Activated naive CD8-positive, alpha-beta T cell treated with anti-CD3 and anti-CD28 coated beads, Interleukin-2, amount 10 ng/mL, durations not matched to agents 7 days and 5 days (primary cell): ENCODE measurements at places on chromosomes 4 and X.

DNA sequence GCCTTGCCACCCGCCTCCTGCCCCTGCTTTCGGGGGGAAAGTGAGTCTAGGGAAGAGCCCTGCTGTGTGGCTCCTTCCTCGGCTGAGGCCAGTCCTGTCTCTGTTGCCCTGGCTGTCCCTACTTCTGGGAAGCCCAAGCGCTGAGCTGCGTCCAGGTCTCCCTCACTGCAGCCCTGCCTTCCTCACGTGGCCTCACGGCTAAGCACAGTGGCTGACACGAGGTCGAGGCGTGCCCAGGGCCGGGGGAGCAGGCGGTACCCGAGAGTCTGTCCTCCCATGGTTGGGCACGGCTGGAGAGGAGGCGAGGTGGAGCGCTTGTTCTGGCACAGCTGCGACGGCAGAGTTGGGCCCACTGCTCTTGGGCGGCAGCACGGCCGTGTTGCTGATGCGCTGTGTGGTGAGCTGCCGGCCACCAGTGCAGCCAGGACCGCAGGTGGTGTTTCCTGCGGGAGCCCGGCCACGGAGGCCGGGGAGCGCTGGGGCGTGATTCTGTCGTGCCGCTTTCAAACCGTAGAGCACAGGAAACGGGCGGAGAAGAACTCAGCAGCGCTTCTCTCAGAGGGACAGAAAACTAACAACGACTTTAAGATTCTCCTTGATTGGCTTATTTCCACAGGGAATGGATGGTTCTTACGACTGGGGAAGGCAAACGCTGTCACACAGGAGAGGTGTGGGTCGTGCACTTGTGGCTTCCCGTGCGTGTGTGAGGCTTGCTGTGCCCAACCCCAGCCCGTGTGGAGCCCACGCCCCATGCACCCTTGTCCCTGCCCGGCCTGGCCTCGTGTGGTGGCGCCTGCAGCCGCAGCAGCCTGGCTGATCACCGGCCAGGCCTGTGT lies 21.3 kb downstream of the MAEA start:
- peaks cover 32% of the 10 kb centered on the region for H3K36me3 ChIP-seq
- H3K4me3 ChIP-seq, result peak overlapping the region; percentile 47
- H3K4me1 ChIP-seq, result peaks cover 46% of the 10 kb centered on the region
- DNase-seq, result no peak
- no peaks in the 10 kb centered on the region for H3K27me3 ChIP-seq

GRCh38 chr4:7803992-7804755 lies 135.5 kb downstream of the AFAP1 start:
- no peak overlapping the region for H3K4me3 ChIP-seq
- H3K36me3 ChIP-seq, result peaks cover 4% of the 10 kb centered on the region
- peaks cover 6% of the 10 kb centered on the region for H3K4me1 ChIP-seq
- peak; percentile 83 for DNase-seq
- H3K27ac ChIP-seq, result peak overlapping the region; percentile 44

DNA sequence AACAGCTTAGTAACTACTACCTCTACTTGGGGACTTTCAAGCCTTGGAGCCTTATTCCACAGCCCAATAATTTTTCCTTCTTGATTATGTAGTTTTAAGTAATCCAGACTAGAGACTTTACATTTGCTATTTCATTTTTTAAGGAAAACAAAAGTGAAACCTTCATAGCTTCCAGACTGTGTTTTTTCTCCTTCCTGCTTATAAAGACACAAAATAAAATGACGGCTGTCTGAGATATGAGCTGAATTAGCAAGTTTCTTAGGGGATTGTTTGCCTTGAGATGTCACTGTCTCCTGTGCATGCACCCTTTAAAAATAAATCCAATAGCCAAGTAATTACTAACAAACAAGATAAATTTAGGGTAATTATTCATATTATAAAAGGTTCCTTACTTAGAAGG lies 78.8 kb upstream of the PACRGL start:
- peak overlapping the region; percentile 57 for H3K4me3 ChIP-seq
- no peak for DNase-seq
- H3K27ac ChIP-seq, result peak overlapping the region; percentile 72
- peaks cover 4% of the 10 kb centered on the region for H3K4me1 ChIP-seq

GRCh38 chrX:140141444-140142029 lies 176.2 kb upstream of the CXorf66 start:
- no peak for DNase-seq
- no peak overlapping the region for H3K4me3 ChIP-seq
- no peaks in the 10 kb centered on the region for H3K4me1 ChIP-seq

- no peak for DNase-seq
- no peaks in the 10 kb centered on the region for H3K4me1 ChIP-seq
Observed at GRCh38 chr4:97498875-97499274, 644.4 kb downstream of the STPG2 start.

GRCh38 chr4:137408527-137409177 lies 123.6 kb downstream of the PCDH18 start:
- no peaks in the 10 kb centered on the region for H3K36me3 ChIP-seq
- H3K27ac ChIP-seq, result no peak overlapping the region
- H3K27me3 ChIP-seq, result no peaks in the 10 kb centered on the region
- no peak overlapping the region for H3K4me3 ChIP-seq
